Hematopoietic multipotent progenitor cell treated with erythropoietin and hydrocortisone succinate and interleukin-3 and kit ligand, for 4 days (in vitro differentiated cells): ENCODE measurements at places on chromosomes 1 and 21.

- DNase-seq: peak; percentile 60
Measured at GRCh38 chr1:86515597-86515996, 31.3 kb upstream of the CLCA4 start.

- DNase-seq: no peak
Measured at GRCh38 chr1:244065063-244065793, 14.1 kb downstream of the ZBTB18 start.

DNA sequence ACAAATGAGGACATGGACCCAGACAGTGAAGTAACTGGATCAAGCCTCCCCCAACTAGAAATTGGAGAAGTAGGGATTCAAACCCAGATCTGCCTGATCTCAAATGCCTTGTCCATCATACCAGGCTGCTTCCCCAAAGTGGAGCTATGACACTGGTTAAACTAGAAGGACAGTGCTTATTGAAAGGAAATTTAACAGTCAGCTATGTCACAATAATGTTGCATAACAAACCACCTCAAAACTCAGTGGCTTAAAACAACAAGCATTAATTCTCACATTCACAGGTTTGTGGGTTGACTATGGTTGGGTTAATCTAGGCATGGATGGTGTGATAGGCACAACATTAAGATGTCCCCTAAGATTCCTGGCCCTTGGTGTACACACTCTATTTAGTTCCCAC lies 107.1 kb downstream of the TAS1R2 start:
- DNase-seq: peak; percentile 9

GRCh38 chr1:3809680-3810079 lies 13.4 kb upstream of the LRRC47 start:
- no peak for DNase-seq

- no peak for DNase-seq
Measured at GRCh38 chr1:170176772-170177171, 31.0 kb downstream of the NTMT2 start.

- DNase-seq: peak; percentile 36
Measured at GRCh38 chr1:218474128-218474527, 129.0 kb downstream of the TGFB2 start.

- peak; percentile 21 for DNase-seq
Measured at GRCh38 chr1:52792036-52792435, 50.5 kb upstream of the ZYG11A start.

DNA sequence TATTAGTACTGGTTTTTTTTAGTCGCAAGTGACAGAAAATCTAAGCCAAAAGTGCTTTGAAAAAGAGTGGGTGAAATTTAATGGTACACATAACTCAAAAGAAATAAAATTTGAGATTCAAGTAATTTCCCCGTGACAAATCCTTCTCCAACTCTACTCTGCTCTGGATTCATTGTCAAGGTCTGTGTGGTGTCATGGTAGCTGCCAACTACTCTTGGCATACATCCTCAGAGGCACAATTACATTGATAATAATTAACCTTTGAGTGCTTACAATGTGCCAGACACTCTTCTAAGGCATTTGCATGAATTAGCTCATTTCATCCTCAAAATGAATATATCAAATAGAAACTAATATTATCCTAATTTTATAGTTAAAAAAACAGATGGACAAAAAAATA lies 1153.9 kb upstream of the NCAM2 start:
- DNase-seq: no peak

DNA sequence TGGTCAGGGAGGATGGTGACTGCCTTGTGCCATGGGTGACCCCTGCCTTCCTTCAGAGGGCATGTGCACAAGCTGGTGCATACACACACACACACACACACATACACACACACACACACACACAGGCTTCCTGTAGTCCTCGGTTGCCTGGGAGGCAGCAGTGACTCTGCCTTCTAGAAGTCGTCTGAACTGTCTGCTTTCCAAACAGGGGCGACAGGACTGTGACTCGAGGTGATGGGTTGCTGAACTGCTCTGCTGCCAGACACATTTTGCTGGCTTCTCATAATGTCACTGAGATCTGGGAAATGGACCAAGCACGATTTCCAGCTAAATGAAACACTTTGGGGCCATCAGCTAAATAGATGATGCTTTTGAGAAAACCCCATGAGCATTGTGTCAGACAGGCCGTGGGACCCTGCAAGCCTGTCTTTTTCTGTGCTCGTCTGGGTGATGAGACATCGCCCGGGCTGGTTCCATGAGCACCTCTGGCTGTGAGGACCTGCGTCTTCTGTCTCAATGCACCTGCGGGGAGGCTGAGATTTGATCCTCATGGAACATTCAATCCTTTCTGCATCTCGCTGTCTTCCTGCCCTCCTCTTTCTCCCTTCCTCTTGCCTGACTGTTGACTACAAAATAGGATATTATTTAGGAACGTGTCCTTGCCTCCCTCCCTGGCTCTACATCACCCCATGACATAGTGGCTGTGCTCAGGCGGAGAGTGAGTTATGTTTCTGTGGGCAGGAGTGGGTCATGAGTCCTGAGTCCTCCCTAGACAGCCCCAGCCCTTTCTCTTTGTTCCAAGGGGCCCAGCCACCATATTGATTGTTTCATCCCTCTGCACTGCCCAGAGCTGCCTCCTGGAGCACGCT lies 436.8 kb downstream of the CAMTA1 start:
- DNase-seq: peak; percentile 11

DNA sequence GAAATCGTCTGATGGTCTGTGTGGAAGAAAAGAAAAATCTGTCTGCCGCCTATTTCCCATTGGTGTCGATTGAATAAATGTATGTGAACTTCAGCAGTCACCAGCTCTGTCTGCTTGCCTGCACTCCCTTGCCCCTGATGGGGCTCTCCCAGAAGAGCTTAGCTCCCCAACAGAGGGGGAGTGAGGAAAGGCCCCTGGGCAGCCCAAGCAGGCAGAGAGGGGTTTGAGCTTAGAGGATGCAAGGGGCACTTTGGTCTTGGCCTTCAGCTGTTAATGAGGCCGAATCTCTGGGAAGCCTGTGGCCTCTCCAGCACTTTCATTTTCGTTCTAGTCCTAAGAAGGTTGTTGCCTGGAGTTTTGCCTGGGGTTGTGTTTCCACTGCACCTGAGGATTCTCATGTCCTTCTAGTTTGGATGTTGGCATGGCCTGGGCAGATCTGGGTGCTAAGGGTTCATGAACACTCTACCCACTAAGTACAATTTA lies 2.8 kb downstream of the FOXD2 start:
- no peak for DNase-seq

DNA sequence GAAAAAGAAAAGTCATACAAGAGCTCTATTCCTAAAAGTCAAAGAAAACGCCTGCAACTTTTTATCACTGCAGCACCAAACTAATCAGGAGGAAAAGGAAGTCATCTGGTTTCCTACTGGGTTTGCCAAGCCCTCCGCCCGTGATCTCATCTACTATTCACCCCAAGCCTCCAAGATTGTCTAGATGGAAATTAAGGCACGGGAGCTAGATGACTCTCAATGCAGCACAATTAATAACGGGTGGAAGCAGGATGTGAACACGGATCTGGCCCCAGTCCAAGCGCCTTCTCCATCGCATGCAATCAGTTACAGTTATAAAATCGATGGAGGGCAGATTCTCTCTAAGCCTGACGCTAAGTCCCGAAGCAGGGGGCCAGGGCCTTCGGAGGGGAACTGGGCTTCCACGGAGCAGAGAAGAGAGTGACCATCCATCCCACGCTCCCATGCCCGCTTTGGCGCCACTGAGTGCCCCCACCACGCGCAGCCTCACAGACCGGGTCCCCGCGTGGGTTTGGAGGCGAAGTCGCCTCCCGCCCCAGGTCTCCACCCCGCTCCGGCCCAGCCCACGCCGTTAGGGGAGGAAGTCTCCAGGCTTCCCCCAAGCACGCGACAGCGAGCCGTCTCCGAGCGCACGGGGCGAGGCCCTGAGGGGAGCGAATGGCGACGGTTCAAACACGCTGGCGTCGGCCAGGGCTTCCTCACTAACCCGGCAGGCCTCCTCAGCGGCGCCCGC lies 1.8 kb downstream of the HSF2BP start:
- peak; percentile 81 for DNase-seq

DNA sequence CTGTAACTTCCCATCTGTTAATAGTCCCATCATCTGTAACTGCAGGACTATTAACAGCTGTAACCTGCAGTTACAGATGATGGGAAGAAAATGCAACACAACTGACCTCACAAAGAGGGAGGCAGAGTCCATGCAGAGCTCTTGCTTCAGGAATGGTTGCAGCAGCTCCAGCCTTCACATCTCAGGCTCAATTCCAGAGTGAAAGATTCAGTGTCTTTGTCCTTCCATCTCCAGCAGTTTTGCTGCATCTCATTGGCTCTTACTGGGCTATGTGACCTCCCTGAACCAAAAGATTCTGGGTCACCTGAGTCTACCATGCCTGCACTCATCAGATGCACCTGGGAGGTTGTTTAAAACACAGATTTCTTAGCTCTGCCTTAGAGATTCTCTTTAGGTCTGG lies 686.7 kb downstream of the MATN1 start:
- DNase-seq: no peak

GRCh38 chr21:33775100-33775828 lies 133.0 kb downstream of the ITSN1 start:
- no peak for DNase-seq

DNA sequence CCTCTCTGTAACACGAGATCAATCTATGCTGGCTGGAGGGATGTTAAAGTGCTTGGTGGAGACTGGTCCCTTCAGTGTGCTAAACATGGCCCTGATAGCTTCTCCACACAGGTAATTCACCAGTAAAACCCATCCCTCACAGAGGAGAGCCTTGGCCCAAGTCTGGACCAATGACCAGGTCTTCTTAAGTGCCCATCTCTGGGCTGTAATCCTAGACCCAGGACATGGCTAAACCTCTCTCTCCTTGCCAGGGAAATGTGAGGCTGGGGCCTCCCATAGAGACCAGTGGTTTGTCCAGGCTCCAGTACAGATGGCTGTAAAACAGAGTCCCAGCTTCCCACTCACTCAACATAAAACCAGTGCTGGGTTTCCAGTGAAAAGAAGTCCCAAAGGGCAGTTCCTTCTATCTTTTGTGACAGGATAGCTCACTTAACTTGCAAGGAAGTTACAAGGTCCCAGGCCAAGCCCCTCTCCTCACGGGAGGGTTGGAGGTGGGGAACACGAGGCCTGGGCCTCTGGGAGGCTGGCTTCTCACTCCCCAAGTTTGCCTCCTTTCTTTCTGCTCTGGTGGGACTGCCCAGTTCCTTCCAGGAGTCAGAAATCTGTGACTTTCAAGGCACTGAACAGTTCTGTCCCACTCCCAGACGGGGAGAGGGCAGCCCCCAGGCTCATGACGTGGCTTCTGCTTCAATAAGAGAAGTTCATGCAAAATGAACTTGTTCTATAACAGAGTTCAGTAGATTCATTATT lies 2.2 kb upstream of the KIF17 start:
- DNase-seq: no peak

DNA sequence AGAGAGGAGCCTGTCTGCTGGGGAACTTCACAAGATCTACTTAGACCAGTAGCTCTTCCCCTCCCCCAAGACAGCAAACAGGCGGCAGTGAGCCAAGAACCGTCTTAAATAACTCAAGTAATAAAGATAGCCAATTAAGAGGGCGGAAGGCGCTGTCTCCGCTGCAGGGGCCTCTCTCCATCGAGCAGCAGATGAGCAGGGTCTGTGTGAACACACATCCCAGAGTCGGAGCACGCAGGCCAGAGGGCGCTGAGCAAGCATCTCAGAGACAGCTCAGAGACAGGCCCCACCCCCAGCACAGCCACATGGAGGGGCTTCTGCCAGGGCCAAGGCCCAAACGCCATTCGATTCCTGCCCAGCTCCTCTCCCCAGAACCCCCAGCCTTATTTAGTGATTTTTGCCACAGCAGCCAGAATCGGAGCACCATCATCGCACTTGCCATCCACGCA lies 11.1 kb downstream of the IFFO2 start:
- peak; percentile 90 for DNase-seq

- DNase-seq: no peak
Measured at GRCh38 chr1:1121611-1122077, 5.8 kb upstream of the C1orf159 start.

DNA sequence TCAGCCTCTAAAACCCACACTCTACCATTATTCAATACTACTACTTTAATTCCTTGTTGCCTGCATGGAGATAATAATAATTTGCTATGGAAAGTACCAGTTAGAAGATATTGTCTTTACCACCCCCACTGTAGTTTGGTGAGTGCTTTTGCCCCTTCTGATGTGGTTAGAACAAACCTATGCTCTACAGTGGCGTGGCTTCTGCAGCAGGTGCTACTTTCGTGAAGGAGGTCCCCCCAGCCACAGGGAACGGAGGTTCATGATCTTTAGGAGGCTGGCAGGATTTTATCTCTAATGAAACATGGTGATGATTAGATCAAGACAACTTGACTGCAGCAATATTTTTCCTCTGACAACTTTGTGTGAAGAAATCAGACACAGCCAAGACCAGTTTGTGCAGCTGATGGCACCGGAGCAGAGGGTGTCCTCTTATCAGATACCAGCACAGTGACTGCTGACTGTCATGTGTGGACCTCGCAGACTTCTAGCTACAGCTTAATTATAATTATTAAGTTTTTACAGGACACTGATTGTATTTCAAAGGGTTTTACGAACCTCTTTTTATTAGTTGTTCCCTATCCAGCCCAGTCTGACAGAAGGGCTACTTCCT lies 10.7 kb upstream of the TCHH start:
- peak; percentile 9 for DNase-seq

- no peak for DNase-seq
Measured at GRCh38 chr1:208808301-208808700, 564.1 kb upstream of the PLXNA2 start.

DNA sequence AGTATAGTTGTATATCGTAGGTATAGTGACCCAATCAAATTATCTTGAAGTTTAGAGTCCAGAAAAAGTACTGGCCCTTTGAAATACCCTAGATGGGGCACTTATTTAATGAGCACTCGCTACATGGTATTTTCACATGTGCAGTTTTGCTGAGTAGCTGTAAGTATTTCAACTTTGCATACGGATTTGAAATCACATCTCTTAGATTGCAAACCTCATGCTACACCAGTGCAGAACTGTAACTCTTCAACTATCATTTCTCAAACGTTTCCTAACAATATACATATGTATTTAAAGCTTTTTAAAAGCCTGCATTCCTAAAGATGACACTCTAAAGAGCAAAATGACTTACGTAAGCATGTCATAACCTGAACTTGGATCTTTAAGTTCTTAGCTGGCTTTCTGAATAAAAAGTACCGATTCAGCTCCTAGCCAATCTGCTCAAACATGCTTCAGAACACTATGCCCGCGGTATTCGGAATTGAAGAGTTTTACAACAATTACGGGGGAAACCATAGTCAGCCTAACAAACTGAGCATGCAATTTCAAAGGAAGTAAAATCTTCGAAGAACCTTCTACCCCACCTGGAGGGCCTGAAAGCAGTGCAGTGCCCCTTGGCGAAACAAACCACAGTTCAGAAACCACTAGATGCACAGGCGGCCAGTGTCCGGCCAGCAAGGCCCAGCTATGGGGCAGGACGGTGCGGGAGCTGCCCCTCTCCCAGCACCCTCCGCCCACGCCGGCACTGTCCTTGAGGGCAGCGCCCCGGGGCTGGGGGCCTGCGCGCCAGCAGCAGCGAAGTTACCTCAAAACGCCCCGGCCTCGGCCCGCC lies 863 bp downstream of the FH start:
- DNase-seq: peak; percentile 22

- DNase-seq: no peak
Measured at GRCh38 chr1:153659175-153659534, 652 bp downstream of the SNAPIN start.

- DNase-seq: no peak
Measured at GRCh38 chr1:234979296-234980279, 149.0 kb downstream of the TOMM20 start.
